ENCODE measurements at places on chromosomes 1 and 21.

GRCh38 chr21:18041012-18041411 is 203.6 kb upstream of the CHODL start:
- no peak for DNase-seq

- no peak for DNase-seq
Measured at GRCh38 chr1:59291561-59291960, 5.3 kb upstream of the FGGY start.

GRCh38 chr1:118842452-118843201 is 145.5 kb downstream of the TBX15 start:
- DNase-seq: no peak

GRCh38 chr21:32233055-32233546 is 45.7 kb downstream of the MIS18A start:
- DNase-seq: no peak

DNA sequence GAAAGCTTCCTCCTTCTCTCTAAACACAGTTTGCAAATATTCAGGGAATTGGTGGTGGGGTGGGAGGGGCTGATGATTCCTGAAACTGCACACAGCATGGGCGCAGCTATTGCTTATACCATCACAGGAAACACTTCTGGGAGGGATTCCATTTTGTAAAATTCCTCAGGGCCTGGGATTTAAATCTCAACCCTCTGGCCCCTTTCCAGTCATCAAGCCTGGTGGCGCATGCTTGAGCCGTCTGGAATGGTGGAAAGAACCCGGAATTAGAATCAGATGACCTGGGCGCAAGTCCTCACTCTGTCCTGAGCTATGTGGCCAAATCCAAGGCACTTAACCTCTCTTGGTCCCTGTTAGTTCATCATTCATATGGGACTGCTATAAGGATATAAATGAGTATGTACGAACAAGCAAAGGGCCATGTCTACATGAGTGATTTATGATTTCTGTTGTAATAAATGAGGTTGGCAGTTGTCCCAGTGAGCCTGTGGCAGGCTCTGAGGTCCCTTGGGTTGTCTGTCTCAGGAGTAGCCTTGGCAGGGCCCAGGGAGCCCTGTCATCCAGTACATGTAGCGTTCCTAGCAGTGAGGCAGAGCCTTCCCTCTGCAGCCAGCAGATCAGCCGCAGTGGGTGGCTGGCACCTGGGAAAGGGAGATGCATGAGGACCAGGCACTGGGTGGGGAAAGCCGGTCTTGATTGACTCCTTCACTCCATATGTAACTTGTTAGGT is 72.0 kb downstream of the MAN1C1 start:
- DNase-seq: no peak

GRCh38 chr1:84291882-84292655 is 9.4 kb upstream of the SAMD13 start:
- no peak for DNase-seq

Measured in stromal cell of bone marrow (primary cell).